ENCODE measurements at places on chromosomes 16 and 17.

DNA sequence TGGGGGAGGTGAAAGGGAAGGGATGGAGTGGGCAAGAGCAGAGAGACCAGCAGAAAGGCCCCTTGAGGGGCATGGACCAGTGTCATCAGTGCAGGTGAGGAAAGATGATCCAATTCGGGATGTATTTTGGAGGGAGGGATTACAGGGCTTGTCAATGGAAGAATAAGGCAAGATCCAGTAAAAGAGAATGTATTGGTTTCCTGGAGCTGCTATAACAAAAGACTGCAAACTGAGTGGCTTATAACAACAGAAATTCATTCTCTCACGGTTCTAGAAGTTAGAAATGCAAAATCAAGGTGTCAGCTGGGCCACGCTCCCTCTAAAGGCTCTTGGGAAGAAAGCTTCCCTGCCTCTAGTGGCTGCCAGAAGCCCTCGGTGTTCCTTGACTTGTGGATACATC lies 41.7 kb downstream of the SLC39A11 start:
- no peak for DNase-seq

- no peak for DNase-seq
Observed at GRCh38 chr16:86905302-86905701, 327.0 kb downstream of the FOXL1 start.

GRCh38 chr17:71173991-71174390 lies 946.8 kb upstream of the SOX9 start:
- DNase-seq = no peak

- no peak for DNase-seq
Observed at GRCh38 chr16:70685938-70686375, at the start of gene MTSS2. TSS of gene MTSS2 (minus strand) at chr16:70686053. CDS start at chr16:70685791, 262 bp downstream.

- no peak for DNase-seq
Observed at GRCh38 chr16:88617268-88618031, 20.9 kb upstream of the IL17C start.

- DNase-seq = peak; percentile 56
Observed at GRCh38 chr17:80649672-80650330, 105.2 kb downstream of the RPTOR start.

DNA sequence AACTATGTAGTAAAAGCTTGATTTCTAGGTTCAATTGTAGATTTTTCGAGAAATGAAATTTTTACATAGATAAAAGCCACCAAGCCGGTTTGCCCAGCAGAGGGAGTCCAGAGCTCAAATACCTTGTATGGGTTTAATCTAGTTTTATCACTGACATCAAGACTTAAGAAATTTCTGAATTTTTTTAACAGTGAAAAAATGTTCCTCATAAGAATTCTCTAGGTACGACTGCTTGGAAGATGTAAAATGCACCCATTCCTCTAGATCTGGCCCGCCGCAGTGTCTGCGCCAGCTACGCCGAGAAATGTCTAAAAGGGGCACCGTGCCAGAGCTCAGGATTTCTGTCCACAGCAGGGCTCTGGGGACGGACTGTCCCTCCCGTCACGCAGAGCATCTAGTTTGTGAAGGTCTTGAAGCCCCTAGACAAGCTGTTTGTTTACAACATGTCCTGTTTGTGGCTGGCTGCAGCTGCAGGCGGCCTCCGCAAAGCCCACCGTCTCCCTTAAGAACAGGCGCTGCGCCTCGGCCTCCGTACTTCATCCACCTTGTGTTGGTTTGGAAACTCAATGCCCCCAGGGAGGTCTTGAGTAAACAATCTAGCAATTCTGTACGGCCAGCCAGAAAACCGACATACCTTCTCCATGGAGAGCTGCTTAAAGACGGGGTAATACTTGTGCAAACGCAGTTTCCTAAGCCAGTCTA lies 24.8 kb downstream of the MAP1LC3B start:
- no peak for DNase-seq
